CD4-positive, alpha-beta T cell (primary cell): ENCODE measurements at places on chromosomes 3 and 15.

GRCh38 chr3:114804099-114804498 lies 343.0 kb downstream of the ZBTB20 start:
- no peak for DNase-seq

- no peak for DNase-seq
Observed at GRCh38 chr3:106329521-106329920, 460.7 kb upstream of the CBLB start.

DNA sequence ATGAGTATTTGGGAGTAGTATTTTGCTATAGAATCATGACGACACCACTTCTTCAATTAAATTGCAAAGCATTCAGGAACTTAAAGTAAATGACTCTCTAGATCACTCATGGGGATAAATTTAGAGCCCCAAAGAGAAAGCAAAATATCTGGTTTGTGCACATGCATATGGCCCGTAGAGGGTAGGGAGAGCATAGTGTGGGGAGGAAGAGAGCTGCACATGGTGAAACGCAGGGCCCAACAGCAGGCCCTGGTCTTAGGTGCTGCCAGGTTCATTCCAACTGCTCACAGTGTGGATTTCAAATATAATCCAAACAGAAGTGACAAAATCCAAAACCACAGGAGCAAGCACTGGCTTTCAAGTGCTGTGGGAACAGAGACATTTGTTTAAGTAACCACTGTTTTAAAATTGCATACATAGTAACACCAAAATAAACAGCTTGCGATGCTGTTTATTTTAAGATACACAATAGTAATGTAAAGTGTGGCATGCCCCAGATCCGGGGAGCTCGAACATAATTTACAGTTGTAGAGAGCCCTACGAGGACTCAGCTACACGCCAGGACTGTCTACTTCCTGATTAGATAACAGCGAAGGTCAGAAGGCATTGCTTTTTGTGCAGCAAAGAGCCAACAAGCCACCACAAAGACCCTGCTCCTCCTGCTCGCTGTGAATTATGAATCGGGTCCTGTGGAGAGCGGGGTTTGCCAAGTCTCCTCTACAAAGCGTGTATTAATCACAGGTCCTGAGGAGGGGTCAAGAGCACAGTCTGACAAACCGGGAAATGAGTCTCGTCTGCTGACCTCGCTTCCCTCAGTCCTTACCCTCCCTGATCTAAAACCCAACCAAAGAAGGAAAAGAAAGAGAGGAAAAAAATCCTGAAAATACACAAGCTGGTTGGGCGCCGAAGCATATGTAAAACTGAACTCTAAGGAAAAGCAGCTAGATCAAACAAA lies 80.6 kb downstream of the MEIS2 start:
- no peak for DNase-seq

GRCh38 chr15:96860741-96861140 lies 530.2 kb downstream of the NR2F2 start:
- DNase-seq, result no peak

- no peak for DNase-seq
Observed at GRCh38 chr3:50278880-50279224, at the start of gene LSMEM2. TSS of gene LSMEM2 (plus strand) at chr3:50279087. CDS start at chr3:50279114, 27 bp downstream.

DNA sequence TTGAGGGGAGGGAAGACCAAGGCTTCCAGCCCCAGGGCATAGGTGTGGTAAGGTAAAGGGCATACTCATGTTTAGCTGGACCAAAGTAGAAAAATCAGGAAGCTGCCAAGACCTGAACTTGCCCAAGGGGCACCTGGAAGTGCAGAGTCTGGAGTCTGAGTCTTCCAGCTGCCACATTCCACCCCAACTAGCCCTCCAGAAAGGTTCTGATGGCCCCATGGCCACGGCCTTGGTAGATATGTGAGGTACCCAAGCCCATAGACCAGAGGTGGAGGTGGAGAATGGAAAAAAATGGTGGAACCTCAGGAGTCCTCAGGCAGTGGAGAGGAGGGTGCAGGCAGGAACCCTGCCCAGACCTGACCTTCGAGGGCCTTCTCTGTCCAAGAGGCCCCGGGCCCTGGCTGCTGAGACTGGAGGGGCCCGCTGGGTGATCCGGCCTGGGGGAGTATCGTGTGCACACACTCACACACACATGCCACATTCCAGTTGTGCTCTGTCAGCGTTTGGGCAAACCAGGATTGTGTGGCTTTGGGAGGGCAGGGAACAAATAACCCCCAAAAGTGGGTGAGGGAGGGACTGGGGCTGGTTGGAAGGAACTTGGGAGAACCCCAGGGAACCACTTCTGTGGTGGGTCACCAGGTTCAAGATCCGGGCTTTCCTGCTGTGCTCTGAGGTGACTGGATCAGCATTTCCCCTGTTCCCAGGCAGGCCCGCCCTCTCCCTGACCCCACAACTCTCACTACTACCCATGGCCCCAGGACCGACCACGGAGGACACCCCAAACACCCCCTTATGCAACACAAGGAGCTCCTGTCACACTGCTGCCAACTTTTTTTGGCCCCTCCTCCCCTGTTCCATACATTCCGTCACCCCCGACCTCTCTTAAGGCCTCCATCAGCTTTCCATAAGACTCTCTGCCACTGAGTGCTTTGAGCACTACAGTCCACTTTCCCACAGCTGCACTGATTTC lies 11.6 kb downstream of the MYL3 start:
- no peak for DNase-seq
